Retinal pigment epithelial cell (primary cell): ENCODE measurements at places on chromosomes 3 and 15.

DNA sequence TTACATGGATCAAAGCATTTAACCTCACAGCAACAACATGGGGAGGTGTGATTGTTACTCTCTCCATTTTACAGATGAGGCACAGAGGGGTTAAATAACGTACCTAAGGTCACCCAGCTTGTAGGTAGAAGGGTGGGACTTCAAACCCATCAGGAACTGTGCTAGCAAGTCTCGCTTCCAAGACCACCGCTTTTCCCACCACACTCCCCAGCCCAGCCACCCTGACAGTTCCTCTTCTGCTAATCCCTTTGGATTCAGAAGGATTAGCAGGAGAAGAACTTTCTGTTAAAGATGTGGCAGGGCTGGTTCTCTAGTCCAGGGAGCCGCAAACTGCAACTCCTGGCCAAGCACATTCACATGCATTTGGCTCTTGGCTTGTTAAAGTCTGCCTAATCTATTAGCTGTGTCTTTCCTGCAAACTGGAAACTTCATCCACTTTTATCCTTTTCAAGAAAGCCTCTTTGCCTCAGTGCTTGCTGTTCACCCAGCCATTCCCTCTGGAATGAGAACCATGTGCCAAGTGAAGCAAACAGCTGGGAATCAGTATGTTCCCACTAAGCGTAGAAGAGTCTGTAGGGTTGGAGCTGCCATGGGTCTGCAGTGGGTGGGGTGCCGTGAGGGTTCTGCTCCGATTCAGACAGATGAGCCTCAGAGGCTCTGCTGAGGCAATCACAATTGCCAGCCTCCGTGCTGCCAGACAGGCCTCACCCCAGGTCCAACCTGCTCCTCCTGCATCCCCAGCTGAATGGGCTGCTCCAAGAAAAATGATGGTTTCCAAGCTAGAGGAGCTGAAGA, 44.6 kb downstream of the POMGNT2 start:
- DNase-seq: no peak

- no peak for DNase-seq
These were observed 25.4 kb downstream of the SYNM start for GRCh38 chr15:99130314-99130713.

DNA sequence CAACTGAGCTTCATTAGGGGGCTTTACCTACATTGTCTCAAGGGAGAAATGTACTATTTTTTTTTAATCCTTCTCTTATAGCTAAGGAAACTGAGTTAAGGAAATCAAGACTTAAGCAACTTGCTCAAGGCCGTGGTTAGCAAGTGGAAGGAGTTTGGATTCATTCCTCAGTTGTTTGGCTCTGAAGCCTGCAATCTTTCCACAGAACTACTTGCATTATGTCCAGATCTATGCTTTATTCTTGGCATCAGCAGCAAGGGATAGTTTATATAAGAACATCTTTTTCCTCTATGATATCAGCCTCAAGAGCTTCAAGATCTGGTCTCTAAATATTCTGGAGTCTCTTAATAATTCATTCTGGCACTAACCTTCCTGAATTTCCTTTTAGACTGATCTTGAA, 182.4 kb downstream of the SV2B start:
- no peak for DNase-seq

DNA sequence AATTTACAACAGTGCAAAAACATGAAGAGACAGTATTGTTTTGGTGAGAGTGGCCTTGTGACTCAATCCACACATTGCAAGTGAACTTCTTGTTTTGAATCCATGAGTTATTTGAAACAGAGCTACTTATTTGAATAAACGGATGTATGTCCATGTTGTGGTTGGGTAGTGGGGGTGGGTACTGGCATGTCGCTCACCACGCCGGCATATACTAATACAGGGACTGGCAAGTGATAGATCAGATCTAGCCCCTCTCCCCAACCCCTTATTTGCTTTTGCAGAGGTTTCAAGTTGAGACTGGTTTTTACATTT, 83.8 kb downstream of the EDEM1 start:
- no peak for DNase-seq

DNA sequence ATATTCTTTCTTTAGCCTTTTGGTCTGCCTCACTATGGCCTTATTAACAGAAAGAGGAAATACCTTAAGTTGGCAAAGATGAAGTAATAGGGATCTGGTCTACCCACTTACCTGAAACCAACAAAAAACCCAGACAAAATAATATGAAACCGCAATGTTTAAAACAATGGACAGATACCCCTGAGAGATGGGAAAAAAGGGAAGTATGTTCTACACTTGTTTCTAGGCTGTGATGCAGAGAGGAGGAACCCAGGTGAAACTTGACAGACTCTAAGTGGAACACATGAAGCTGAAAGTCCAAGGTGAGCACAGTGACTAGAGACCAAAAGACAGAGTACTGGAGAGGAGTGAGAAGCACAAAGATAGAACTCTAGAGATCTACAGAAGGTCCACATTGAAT, 78.4 kb downstream of the NR2E3 start:
- DNase-seq: no peak

DNA sequence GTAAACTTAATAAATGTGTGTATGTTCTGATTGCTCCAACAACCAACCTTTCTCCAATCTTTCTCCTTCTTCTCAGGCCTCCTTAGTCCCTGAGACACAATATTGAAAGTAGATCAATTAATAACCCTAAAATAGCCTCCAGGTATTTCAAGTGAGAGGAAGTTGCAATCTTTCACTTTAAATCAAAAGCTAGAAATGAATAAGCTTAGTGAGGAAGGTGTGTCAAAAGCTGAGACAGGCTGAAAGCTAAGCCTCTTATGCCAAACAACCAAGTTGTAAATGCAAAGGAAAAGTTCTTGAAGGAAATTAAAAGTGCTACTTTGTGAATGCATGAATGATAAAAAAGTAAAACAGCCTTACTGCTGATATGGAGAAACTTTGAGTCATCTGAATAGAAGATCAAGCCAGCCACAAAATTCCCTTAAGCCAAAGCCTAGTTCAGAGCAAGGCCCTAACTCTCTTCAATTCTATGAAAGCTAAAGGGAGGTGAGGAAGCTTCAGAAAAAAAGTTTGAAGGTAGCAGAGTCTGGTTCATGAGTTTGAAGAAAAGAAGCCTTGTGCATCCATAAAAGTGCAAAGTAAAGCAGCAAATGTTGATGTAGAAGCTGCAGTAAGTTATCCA, 38.6 kb downstream of the CCDC80 start:
- no peak for DNase-seq

GRCh38 chr3:174951034-174951433, 91.9 kb downstream of the NAALADL2 start:
- DNase-seq: peak; percentile 72

DNA sequence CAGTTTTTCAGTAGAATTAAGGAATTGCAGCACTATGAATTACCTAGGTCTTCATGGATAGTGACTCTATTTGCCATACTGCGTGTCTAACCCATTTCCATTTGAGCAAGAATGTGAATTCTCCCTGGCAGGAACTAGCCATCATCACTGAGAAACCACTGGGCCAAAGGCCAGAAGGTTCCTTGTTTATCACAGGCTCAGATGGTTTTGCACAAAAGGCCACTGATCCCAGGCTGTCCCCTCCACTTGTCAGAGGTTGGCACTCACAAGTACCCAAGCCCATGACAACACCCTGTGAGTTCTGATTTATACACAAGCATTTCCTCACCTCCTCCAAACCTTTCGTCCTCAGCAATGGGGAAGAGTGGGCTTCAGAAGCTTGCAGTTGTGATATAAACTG, 131.8 kb downstream of the FOXB1 start:
- DNase-seq: no peak

DNA sequence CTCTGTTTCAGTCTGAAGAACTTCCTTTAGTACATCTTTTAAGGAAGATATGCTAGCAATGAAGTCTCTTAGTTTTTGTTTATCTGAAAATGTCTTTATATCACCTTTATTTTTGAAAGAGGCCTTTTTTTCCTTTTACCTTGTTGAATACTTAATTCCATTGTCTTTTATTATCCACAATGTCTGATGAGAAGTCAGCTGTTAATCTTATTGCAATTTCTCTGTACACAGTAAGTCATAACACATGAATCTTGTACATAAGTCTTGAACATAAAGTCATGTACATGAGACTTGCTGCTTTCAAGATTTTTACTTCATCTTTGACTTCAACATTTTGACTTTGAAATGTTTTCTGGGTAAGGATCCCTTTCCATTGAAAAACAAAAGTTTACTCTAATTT, 424.3 kb upstream of the ATP10A start:
- no peak for DNase-seq

- peak; percentile 86 for DNase-seq
These were observed 76.8 kb downstream of the TNIK start for GRCh38 chr3:171383206-171384018.

- no peak for DNase-seq
These were observed 148.1 kb downstream of the GHSR start for GRCh38 chr3:172300187-172300586.

- DNase-seq: no peak
These were observed 10.9 kb downstream of the CERS3 start for GRCh38 chr15:100517846-100518245.

- no peak for DNase-seq
These were observed 198.7 kb downstream of the CNTN3 start for GRCh38 chr3:74415731-74416130.

DNA sequence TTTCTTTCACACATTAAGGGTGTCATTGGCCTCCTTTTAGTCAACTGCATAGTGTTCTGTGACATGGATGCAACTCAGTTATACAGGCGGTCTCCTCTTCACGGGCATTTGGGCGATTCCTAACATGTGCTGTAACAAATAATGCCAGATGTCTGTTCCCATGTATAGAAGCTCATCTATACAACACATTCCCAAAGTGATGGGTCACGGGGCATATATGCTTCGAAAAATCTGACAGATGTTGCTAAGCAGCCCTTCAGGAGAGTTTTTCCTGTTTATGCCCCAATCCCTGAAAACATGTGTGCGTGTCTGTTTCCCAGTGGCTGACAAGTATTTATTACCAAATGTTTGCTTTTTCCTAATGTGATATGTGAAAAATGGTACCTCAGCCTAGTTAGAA, 25.8 kb downstream of the LRRK1 start:
- no peak for DNase-seq

- DNase-seq: no peak
These were observed 64.5 kb upstream of the KLF13 start for GRCh38 chr15:31262143-31262530.

GRCh38 chr3:9013782-9014563, 50.7 kb upstream of the RAD18 start:
- no peak for DNase-seq

GRCh38 chr15:59154243-59154642, 49.3 kb downstream of the CCNB2 start:
- DNase-seq: no peak

GRCh38 chr3:170055209-170055608, 17.4 kb downstream of the GPR160 start:
- DNase-seq: no peak

DNA sequence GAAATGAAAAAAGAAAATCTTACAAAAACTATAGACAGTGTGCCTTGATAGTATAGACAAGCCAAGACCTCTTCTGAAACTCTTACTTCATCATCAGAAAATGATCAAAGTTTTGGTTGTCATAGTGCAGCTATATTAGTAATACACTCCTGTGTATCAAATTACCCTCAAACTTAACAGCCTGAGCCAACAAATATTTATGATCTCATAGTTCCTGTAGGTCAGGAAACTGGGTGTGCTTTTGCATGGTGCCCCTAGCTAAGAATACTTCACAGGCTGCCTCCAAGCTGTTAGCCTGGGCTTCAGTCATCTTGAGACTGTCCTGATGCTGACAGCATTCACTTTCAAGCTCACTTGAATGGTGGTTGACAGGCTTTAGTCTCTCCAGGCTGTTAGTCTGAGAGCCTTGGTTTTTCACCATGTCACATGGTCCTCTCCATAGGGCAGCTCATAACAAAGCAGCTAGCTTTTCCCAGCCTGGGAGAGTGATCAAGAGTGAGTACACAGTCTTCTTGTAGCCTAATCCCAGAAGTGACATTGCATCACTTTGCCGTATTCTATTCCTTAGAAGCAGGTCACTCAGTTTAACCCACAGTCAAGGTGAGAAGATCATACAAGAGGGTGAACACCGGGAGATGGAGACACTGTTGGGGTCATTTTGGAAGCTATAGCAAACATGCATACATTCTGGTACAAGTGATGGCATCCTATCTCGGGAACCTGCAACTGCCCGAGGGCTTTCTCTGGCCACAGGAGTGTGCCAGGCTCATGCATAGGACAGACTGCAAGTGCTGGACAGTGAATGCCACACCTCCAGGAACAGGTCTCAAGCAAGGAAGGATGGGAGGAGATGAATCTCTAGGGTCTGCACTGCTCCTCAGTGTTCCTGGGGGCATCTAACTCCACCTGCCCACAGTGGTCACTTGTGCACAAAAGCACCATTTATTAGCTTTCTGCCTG, 173.4 kb upstream of the CADPS start:
- DNase-seq: no peak

DNA sequence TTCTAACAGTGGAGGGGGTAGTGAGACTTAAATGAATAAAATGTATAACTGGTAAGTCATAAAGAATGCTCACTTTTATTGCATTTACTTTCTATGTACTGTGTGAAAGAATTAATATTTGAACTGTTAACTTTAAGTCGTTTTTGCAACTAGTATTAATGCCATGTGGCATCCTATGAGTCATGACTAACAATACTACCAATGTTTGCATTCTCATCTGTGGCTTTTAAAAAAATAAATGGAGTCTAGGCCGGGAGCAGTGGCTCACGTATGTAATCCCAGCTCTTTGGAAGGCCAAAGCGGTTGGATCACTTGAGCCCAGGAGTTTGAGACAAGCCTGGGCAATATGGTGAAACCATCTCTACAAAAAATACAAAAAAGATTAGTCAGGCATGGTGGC, 5.2 kb downstream of the C3orf49 start:
- DNase-seq: peak; percentile 74

DNA sequence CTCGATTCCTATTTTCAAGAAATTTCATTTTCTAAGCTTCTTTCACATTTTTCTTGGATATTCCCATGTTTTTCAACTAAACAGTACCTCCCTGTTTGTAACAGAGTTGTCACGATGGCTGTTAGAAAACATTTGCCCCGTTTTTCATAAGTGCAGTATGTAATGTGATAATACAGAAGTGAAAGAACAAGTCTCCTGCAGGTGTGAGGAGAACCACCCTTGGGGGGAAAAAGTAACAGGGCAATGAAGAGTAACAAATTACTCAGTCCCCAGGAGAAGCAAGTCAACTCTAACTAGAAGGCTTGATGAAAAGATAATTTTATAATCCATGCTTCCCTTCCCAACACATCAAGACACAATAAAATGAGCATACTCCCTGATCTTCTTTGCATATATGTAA, 493.3 kb downstream of the FOXP1 start:
- no peak for DNase-seq

DNA sequence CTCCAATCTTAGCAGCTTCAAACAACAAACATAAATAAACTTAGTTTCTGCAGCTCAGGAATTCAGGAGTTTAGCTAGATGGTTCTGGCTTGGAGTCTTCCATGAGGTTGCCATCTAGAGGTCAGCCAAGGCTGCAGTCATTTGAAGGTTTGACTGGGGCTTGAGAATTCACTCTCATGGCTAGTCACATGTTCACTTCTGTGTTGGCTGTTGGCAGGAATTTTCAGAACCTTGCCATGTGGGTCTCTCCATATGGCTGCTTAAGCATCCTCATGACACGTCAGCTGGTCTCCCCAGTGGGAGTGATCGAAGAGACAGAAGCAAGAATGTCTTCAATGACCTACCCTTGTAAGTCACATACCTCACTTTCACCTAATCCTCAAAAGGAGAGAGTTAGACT, 269.2 kb upstream of the CNTN3 start:
- DNase-seq: no peak

GRCh38 chr15:93861956-93862741, 369.2 kb upstream of the MCTP2 start:
- DNase-seq: peak; percentile 44
